ENCODE measurements at places on chromosomes 3 and 15.

GRCh38 chr3:50192689-50193141, 1.3 kb downstream of the GNAT1 start:
- DNase-seq = peak; percentile 82

GRCh38 chr3:66017591-66017990, 21.1 kb downstream of the MAGI1 start:
- DNase-seq = peak; percentile 23

- DNase-seq = no peak
Observed at GRCh38 chr3:99526921-99527320, 111.5 kb upstream of the COL8A1 start.

DNA sequence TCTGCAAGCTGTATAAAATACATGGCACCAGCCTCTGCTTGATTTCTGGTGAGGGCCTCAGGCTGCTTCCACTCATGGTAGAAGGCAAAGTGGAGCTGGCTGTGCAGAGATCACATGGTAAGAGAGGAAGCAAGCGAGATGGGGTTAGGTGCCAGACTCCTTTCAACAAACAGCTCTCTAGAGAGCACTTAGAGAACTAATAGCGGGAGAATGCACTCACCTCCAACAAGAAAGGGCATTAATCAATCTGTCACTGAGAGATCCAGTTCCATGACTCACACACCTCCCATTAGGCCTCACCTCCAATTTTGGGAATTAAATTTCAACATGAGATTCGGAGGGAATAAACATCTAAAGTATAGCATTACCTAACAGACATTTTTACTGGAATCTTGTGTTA, 644.1 kb upstream of the ARRDC4 start:
- DNase-seq = no peak

DNA sequence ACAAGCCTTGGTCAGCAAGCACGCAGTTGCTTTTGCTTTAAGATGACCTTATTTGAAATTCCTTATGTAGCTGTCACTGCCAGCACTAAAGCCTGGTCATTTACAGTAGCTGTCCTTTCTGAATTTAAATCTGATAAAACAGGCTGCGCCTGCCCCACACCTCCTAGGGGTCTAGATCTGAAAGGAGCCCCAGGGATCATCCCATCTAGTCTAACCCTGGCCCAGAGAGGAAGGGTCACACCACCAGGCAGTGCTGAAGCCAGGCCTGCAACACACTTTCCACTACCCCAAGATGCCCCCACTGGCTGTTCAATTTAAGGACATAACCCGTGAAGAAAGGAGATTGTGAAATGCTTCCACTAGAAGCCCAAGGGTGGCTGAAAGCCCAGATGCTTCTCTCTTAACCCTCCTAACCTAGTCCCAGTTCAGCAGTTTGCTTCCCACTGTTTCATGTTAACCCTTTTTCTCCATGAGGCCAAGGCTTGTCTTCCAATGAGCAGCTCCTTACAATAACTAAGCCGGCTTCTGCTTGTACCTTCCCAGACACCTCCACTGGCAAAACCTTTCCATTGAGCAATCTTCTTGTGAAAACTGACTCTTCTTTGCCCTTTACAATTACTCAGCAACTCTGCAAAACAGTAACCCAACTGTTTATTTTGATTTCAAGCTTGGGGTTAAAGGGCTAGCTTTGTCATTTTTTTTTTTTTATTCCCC, 198.9 kb upstream of the LPP start:
- DNase-seq = no peak
